Daoy (cell line): ENCODE measurements at places on chromosomes 3 and 15. TPM values are rescaled to one million over a fixed set of nuclear protein-coding genes. Genes with fewer than 3 reads are reported as not detected.
A peak's percentile ranks its signal among the peaks of the same experiment; 100 is the strongest.

- DNase-seq, result no peak
Measured at GRCh38 chr3:62183969-62184368, 189.4 kb downstream of the FEZF2 start.

U2SURP gene
- total RNA-seq, result 135 and 156 TPM in 2 replicates

- no peak for DNase-seq
Measured at GRCh38 chr15:90580541-90580940, 50.8 kb downstream of the CRTC3 start.

DNA sequence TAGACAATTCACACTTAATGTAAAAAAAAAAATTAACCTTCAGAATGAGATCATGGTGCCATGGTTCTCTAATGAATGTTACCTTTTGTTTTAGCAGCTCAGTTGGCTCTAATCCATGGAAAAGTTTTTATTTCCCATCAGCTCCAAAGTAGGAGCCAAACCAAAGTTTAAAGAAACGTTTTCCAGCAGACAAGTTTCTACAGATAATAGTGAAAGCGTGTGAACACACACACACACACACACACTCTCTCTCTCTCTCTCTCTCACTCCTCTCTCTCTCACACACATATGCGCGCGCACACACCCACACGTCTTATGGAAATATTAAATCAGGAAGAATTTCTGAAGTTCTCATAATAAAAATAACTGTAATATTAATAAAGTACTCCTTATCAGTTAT, 46.9 kb downstream of the MBNL1 start:
- no peak for DNase-seq

DNA sequence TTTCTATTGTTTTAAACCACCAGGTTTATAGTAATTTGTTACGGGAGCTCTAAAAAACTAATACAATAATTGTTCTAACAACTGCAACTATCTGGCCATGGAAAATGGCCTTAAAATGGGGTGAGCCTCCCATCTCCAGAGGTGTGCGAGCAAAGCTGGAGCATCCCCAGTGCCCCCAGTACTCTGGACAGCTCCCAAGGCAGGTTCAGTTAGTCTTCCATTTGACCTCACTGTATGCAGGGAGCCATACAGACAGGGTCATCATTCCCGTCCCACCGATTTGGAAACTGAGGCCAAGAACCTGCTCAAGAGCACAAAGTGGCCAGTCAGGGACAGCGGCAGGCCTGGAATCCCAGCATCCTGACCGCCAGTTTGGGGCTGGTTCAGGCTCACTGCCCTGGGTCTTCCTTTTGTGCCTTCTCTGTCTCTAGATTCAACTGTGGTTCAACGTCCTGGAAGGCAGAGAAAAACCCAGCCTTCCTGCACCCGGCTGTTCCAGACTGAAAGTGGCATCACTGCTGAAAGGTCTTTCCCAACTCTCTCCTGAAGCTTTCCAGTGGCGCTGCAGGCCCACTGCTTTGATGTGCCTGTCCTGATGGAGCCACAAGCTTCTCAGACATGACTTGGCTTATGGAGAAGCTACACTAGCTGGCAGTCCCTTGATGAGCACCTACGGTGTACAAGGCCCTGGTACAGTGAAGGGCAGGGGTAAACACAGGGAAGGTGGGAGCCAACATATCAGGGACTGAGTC, 76.6 kb upstream of the LINGO1 start:
- DNase-seq, result no peak

DNA sequence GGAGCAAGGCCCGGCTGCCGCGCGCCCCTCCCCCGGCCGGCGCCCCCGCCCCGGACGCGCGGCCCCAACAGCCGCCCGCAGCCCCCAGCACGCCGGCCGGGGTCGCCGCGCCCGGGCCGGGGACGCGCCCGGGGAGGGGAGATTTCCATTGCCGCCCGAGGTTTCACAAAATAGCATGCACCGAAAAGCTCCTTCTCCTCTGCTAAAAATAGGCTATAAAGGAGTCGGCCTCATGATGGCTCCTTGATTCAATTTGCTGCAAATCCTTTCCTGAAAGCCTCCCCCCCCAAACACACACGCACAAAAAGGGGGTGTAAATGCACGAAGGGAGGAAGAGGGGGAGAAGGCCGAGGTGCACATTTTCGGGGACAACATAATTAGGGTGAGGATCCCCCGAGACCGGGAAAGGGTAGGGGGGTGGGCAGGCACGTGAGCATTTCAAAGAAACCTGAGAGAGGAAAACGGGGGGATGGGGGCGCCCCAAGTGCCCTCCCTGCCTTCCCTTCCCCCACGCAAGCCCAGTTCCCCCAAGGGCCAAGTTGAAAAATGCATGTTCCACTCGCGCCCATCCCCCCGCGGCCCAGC, 734 bp downstream of the TBL1XR1 start:
- DNase-seq, result peak; percentile 38

- DNase-seq, result no peak
Measured at GRCh38 chr3:50617911-50618481, 1.0 kb downstream of the MAPKAPK3 start.

MYO5C gene
- 8.0 and 16.5 TPM in 2 replicates for total RNA-seq

GRCh38 chr15:72319360-72319984, 485 bp downstream of the CELF6 start:
- DNase-seq, result peak; percentile 73

DNA sequence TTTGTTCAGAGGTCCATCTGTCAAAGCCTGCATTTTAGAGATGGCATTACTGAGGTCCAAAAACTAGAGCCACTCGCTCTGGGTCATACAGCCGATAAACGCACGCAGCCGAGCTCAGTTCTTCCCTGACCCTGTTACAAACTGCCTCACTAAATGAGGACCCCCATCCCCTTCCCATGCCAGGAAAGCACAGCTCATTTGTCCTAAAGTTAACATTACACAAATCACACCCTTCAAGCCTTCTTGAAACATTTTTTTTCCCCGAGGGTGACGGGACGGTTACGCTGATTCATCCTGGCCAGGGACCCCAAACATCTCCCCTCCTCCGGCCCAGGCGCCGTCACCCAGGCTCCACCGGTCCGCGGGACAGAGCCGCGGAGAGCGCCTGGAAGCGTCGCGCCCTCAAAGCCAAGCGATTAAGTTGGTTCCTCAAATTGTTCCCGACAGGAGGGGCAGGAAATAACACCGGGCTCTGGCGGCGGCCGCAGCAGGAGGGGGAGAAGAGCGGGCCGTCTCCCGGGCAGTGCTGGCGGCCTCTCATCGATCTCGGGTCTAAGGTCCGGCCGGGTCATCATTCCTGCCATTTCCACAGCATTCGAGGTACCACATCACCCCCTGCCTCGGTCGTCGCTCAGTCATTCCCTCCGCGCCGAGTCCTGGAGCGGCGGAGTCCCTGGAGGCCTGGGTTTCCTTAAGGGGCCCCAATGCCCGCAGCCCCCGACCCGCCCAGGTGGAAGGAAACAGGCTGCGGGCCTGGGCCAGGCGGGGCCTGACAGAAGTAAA, 619 bp upstream of the CMTM8 start:
- peak; percentile 6 for DNase-seq

GRCh38 chr3:48470286-48470685, 23.7 kb downstream of the ATRIP start:
- DNase-seq, result no peak
